Cardiac muscle cell (in vitro differentiated cells and primary cell): ENCODE measurements at places on chromosomes 5 and 9.
A peak's percentile ranks its signal among the peaks of the same experiment; 100 is the strongest.

DNA sequence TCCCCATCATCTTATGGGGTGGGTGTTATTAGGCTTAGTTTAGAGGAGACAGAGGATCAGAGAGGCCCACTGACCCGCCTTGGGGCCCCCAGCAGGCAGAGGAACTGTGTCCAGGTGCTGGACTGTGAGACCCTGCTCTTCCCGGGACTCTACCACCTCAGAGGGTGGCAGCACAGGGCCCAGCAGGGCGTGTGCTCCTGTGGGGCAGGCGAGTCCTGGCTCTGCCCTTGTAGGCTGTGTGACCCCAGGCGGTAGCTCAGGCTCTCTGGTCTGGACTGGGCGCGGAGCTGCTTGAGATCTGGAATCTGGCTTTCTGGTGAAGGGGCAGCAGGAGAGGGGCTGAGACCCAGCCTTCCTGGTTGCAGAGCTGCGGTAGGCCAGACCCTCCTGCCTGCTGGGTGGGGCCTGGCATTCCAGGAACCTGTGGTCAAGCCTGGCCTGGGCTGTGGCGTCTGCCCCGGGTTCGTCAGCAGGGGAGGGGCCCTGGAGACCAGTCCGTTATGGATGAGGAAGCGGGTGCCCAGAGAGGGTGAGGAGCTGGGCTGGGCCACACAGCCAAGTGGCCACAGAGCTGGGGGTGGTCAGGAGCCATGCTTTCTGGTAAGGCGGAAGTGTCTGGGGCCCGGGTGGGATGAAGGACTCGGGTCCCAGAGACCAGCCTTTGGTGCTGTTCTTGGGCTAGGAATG, 46.5 kb downstream of the RXRA start:
- peaks cover 18% of the 10 kb centered on the region for H3K4me1 ChIP-seq
- H3K4me3 ChIP-seq, result no peak overlapping the region
- H3K27me3 ChIP-seq, result no peaks in the 10 kb centered on the region
- H3K27ac ChIP-seq, result no peak overlapping the region

- H3K4me3 ChIP-seq, result no peak overlapping the region
- peaks cover 31% of the 10 kb centered on the region for H3K4me1 ChIP-seq
- no peak overlapping the region for H3K27ac ChIP-seq
Observed at GRCh38 chr5:16901021-16901644, 35.0 kb downstream of the MYO10 start.

- DNase-seq, result no peak
- H3K4me3 ChIP-seq, result no peak overlapping the region
- no peaks in the 10 kb centered on the region for H3K4me1 ChIP-seq
- no peak overlapping the region for H3K27ac ChIP-seq
Observed at GRCh38 chr9:108178318-108178717, 677.5 kb downstream of the ACTL7B start.

DNA sequence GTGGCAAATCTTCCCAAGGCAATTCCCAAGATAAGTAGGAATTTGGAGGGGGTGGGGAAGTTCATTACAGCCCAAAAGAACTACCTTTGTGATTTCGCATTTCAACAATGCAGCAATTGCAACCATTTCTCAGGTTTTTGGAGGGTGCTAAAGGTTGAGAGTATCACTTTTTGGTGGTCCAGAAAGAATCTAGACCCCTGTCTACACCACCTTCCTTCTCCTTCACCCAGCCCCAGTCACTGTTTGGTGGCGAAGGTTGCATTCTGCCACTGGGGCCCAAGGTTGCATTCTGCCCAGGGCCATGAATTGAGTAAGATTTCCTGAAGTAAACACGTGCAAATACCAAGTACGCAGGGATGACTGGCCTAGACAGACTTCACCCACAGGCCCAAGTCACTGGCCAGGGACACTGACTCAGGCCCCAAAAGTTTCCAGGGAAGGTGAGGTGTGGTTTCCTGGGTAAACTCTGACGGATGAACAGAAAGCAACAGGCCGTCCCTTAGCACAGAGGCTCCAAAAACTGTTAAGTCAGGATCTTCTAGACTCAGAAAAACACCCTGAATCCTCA, 5.7 kb downstream of the PDE6A start:
- H3K36me3 ChIP-seq, result no peaks in the 10 kb centered on the region
- no peaks in the 10 kb centered on the region for H3K27me3 ChIP-seq
- DNase-seq, result peak; percentile 73
- H3K4me1 ChIP-seq, result peaks cover 25% of the 10 kb centered on the region
- H3K4me3 ChIP-seq, result no peak overlapping the region

- H3K36me3 ChIP-seq, result no peaks in the 10 kb centered on the region
- peaks cover 60% of the 10 kb centered on the region for H3K27me3 ChIP-seq
- no peaks in the 10 kb centered on the region for H3K4me1 ChIP-seq
- DNase-seq, result peak; percentile 31
Observed at GRCh38 chr5:140075371-140075770, 32.3 kb upstream of the NRG2 start.

DNA sequence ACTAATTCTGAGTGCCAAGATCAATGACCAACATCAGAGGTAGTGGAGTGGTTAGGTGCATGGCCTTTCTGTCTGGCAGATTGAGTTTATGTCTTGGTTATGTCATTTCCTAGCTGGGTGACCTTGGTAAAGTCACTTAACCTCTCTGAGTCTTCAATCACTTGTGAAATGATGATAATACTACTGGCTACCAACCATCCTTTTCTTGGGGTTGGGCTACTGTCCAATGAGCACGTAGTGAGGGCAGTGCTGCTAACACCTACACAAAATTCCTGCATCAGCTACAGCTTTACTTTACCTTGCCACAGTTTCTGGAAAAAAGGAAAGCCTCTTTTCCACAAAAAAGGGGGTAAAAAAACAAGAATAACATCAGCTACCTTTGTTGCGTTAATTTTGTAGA, 12.4 kb downstream of the IL12B start:
- H3K27me3 ChIP-seq, result peaks cover 4% of the 10 kb centered on the region
- H3K4me1 ChIP-seq, result no peaks in the 10 kb centered on the region
- H3K27ac ChIP-seq, result no peak overlapping the region
- H3K4me3 ChIP-seq, result no peak overlapping the region
- H3K36me3 ChIP-seq, result no peaks in the 10 kb centered on the region

- no peaks in the 10 kb centered on the region for H3K36me3 ChIP-seq
- no peak for DNase-seq
- H3K27me3 ChIP-seq, result no peaks in the 10 kb centered on the region
- H3K4me1 ChIP-seq, result no peaks in the 10 kb centered on the region
- H3K4me3 ChIP-seq, result no peak overlapping the region
- H3K27ac ChIP-seq, result no peak overlapping the region
Observed at GRCh38 chr9:99713838-99714306, 107.8 kb upstream of the NR4A3 start.

DNA sequence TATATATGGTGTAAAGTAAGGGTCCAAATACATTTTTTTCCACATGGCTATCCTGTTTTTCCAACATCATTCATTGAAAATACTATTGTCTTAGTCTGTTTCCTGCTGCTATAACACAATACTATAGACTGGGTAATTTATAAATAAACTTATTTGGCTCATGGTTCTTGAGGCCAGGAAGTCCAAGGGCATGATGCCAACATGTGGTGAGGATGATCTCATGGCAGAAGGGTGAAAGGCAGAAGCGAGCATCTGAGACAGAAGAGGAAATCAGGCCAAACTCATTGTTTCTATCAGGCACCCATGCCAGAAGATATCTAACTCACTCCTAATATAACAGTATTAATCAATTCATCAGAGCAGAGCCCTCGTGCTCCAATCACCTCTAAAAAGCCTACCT, 42.6 kb downstream of the ANKRD55 start:
- no peak overlapping the region for H3K27ac ChIP-seq
- no peaks in the 10 kb centered on the region for H3K27me3 ChIP-seq
- no peak overlapping the region for H3K4me3 ChIP-seq
- H3K4me1 ChIP-seq, result peaks cover 8% of the 10 kb centered on the region
- no peaks in the 10 kb centered on the region for H3K36me3 ChIP-seq

- no peak for DNase-seq
- no peaks in the 10 kb centered on the region for H3K36me3 ChIP-seq
- H3K4me3 ChIP-seq, result no peak overlapping the region
- no peak overlapping the region for H3K27ac ChIP-seq
- no peaks in the 10 kb centered on the region for H3K27me3 ChIP-seq
Observed at GRCh38 chr9:68844157-68844556, 139.1 kb downstream of the PIP5K1B start.

DNA sequence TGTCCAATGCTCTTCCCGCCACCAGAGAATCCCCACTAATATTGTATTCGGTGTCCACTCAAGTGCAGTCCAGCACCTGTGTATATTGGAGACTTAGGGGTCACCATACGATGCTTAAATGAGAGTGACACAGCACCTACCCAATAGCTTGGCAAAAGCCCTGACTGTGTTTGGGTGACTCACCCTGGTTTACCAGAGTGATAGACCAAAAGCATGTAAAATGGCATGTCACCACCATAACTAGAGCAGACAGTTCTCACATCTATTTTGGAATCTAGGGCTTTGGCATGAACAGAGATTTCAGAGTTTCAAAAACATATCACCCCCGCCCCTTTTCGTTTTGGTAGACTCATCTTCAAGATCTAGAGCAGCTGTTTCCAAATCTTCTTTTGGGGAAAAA, 217.3 kb upstream of the RASEF start:
- no peaks in the 10 kb centered on the region for H3K27me3 ChIP-seq
- DNase-seq, result no peak
- peaks cover 24% of the 10 kb centered on the region for H3K4me1 ChIP-seq
- H3K36me3 ChIP-seq, result no peaks in the 10 kb centered on the region
- no peak overlapping the region for H3K27ac ChIP-seq
- no peak overlapping the region for H3K4me3 ChIP-seq

DNA sequence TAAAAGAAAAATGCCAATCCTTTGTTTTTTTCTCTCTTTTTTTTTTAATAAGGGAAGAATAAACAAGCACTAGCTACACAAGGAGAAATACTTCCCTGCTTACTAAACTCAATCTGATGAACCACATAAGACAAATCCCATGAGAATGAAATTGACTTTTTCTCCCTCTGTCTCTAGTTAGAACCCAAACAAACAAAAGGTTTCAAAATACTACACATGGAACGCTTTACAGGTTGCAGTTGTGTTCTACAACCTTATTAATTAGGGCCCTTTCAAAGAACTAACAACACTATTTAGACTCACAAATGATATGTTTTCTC, 124.5 kb downstream of the PDE4D start:
- H3K27me3 ChIP-seq, result peaks cover 32% of the 10 kb centered on the region
- no peak for DNase-seq
- no peaks in the 10 kb centered on the region for H3K36me3 ChIP-seq
- H3K4me3 ChIP-seq, result peak overlapping the region; percentile 32

- H3K4me3 ChIP-seq, result no peak overlapping the region
- no peaks in the 10 kb centered on the region for H3K4me1 ChIP-seq
- peaks cover 13% of the 10 kb centered on the region for H3K36me3 ChIP-seq
- H3K27ac ChIP-seq, result no peak overlapping the region
- DNase-seq, result peak; percentile 88
- no peaks in the 10 kb centered on the region for H3K27me3 ChIP-seq
Observed at GRCh38 chr5:33997331-33997983, 10.4 kb downstream of the AMACR start.

DNA sequence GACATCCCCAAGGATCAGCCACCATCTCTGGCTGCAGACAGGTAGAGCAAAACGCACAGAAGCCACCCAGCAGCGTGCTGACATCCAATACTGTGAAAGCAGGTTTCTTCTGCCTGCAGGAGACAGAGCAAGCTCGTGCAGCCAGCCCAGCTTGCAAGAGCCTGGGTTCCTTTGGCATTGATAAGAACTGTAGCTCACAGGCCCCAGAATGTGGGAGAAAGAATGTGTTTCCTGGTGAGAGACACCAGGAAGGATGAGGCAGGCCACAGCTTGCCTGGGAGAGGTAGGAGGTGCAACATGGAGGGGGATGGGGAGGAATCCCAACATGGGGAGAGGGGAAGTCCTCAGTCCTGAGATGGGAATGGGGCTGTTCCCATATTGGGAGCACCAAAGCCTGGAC, 34.0 kb upstream of the ARAP3 start:
- DNase-seq, result no peak
- H3K4me1 ChIP-seq, result peaks cover 9% of the 10 kb centered on the region
- no peak overlapping the region for H3K4me3 ChIP-seq
- H3K27ac ChIP-seq, result no peak overlapping the region

- peaks cover 11% of the 10 kb centered on the region for H3K4me1 ChIP-seq
- H3K27ac ChIP-seq, result no peak overlapping the region
- DNase-seq, result no peak
- H3K4me3 ChIP-seq, result no peak overlapping the region
- no peaks in the 10 kb centered on the region for H3K27me3 ChIP-seq
Observed at GRCh38 chr5:41796061-41796460, 74.2 kb downstream of the OXCT1 start.

- H3K4me1 ChIP-seq, result peaks cover 15% of the 10 kb centered on the region
- no peak overlapping the region for H3K27ac ChIP-seq
- H3K4me3 ChIP-seq, result no peak overlapping the region
- H3K27me3 ChIP-seq, result peaks cover 88% of the 10 kb centered on the region
- no peaks in the 10 kb centered on the region for H3K36me3 ChIP-seq
Observed at GRCh38 chr5:88395264-88395663, 126.6 kb upstream of the TMEM161B start.

- H3K27ac ChIP-seq, result no peak overlapping the region
- H3K27me3 ChIP-seq, result no peaks in the 10 kb centered on the region
- DNase-seq, result peak; percentile 84
- peaks cover 4% of the 10 kb centered on the region for H3K36me3 ChIP-seq
Observed at GRCh38 chr9:37976714-37977477, 73.0 kb upstream of the SLC25A51 start.

DNA sequence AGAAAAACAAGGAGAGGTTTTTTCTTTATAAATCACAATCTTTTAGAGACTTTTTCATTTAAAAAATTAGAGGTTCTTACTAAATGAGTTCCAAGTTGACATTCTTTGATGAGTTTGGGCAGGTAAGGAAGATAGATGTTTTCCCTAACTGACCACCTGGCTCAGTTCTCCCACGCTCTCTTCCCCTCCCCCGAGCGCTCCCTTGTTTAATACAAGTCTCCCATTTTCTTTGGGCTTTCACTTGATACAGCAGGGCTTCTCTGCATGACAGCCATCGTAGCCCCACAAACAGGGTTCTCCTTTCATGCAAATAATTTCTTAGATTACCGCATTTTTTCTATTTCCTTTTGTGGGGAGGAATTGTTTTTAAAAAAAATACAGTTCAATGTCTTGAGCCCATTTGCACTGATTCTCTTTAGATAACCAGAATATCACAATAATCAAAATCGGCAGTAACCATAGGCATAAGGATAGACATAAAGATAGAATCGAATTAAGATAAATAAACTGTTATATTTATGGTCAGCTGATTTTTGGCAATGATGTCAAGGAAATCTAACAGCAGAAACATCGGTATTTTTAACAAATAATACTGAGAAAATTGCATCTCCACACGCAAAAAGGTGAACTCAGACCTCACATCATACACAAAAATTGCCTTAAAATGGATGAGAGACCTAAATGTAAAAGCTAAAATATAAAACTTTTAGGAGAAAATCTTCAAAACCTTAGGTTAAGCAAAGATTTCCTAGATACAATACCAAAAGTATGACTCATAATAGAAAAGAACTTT, 325.4 kb downstream of the PIK3R1 start:
- H3K36me3 ChIP-seq, result no peaks in the 10 kb centered on the region
- no peak overlapping the region for H3K4me3 ChIP-seq
- H3K4me1 ChIP-seq, result no peaks in the 10 kb centered on the region
- H3K27ac ChIP-seq, result no peak overlapping the region
- no peaks in the 10 kb centered on the region for H3K27me3 ChIP-seq

- no peaks in the 10 kb centered on the region for H3K36me3 ChIP-seq
- H3K27ac ChIP-seq, result no peak overlapping the region
- H3K4me1 ChIP-seq, result no peaks in the 10 kb centered on the region
- peaks cover 17% of the 10 kb centered on the region for H3K27me3 ChIP-seq
Observed at GRCh38 chr5:602466-603035, 9.6 kb upstream of the CEP72 start.
